Skeletal muscle cell (primary cell): ENCODE measurements at places on chromosomes 2 and 18.

DNA sequence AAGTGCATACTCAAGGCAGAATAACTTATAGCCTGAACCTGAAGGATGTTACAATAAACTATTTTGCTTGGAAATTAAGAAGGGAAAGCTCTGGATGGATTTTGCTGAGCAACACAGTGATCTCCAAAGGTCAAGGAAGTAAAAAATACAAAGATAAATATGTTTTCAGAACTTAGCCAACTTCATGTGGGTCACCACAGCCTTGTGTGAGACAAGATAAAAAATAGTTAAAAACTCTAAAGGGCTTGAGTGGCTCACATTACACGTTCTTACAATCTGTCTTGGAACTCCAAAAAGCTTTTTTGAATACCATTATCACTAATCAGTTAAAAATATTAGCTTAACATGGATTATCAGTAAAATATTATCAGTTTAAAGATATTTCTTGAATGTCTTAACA lies 28.9 kb upstream of the MTX2 start:
- DNase-seq = no peak

- no peak for DNase-seq
These were observed 95.1 kb downstream of the MRO start for GRCh38 chr18:50724751-50725151.

DNA sequence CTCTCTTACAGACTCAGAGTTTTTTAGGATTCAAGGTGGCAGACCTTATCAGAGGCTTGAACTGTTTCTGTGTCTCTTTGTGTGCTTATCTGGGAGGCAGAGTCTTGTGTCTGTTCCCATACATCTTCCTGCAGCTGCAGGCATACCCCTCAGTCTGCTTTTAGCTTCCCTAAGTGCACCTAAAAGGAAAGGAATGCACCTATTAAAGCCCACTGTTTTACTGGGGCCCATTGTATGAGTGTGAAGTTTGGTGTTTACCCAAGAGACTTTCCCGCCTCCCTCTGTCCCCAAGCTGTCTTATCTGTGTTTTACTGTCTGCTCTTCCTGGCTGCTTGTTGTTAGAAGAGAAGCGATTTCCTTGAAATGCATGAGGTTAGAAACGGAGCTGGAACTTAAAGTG lies 1757.3 kb upstream of the PIK3C3 start:
- no peak for DNase-seq

GRCh38 chr18:13003466-13003896 lies 12.3 kb downstream of the CEP192 start:
- DNase-seq = peak; percentile 23

GRCh38 chr2:140362361-140362760 lies 1582.2 kb upstream of the NXPH2 start:
- DNase-seq = no peak

GRCh38 chr2:207317378-207317984 lies 151.7 kb upstream of the KLF7 start:
- DNase-seq = peak; percentile 69

DNA sequence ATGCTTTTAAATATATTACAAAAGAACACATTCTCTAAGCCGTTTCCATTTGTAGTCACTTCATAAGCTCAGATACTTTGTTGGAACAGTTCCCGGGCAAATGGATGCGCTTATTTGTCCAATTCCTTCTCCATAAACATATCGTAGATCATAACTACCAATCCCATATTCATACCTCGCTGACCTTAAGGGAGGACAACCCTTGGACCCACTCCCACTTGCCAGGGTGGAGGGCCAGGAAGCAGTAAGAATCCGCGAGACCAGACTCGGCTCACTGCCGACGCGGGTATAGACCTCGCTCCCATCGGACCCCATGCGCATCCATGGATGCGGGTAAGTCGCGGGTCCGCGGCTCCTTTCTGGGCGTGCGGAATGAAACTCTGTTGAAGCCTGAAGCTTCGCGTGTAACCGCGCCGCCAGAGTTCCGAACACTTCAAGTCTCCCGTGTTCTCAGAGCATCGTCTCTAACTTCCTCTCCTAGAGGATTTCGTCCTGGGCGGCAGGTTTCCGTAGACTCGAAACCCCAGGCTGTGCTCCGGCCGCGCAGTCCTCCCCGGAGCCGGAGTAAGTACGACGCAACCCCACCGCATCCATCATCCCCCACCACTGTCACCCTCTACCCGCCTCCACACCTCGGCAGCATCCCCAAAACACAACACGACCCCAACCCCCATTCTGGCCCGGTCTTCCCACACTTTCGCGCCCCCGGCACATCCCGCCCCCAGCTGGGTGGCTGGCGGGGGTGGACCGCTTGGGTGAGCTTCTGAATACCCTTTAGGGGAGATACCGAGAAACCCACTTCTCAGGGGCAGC lies 1.1 kb downstream of the DSC3 start:
- DNase-seq = no peak

GRCh38 chr2:3208591-3208990 lies 169.0 kb downstream of the EIPR1 start:
- DNase-seq = no peak

DNA sequence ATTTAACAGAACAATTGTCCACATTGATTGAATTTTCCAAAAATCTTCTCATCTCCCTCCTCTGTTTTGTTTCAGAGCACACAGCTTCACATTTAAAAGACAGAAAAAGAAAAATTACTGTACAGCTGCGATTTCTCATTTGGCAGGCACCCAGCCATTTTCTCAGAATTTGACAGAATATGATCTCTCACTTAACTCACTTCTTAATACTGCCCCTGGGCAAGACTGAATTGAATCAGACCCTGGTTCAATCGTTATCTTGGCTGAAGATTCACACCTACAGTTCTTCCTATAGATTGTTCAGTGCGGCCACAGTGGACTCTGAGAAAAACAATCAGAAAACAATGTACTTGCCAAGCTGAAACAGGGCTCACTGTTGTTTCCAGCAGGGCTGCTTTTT lies 90.2 kb upstream of the LHCGR start:
- DNase-seq = no peak

GRCh38 chr2:216770717-216771116 lies 75.4 kb upstream of the IGFBP5 start:
- no peak for DNase-seq

- no peak for DNase-seq
These were observed 13.5 kb upstream of the XDH start for GRCh38 chr2:31428001-31428418.

DNA sequence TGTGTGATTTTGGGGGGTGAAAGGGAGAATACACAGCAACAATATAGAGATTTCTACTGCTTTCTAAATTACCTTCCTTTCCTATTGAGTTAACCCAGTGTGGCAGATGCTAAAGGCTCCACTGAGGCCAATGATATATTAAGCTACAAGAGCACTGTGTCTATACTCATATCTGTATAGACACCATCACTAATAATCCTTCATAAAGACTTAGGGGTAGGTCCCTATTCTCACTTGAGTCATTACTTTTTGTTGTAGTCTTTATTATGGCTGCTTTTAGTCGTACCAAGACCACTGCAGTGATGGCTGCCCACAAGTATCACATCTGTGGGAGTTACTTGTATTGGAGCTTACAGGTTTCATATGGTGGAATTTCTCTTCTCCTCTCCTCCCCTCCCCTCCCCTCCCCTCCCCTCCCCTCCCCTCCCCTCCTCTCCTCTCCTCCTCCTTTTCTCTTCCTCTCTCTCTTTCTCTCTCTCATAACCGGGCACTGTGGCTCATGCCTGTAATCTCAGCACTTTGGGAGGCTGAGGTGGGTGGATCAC lies 637.6 kb downstream of the ADCYAP1 start:
- no peak for DNase-seq

GRCh38 chr18:70468861-70469547 lies 180.2 kb downstream of the SOCS6 start:
- no peak for DNase-seq

DNA sequence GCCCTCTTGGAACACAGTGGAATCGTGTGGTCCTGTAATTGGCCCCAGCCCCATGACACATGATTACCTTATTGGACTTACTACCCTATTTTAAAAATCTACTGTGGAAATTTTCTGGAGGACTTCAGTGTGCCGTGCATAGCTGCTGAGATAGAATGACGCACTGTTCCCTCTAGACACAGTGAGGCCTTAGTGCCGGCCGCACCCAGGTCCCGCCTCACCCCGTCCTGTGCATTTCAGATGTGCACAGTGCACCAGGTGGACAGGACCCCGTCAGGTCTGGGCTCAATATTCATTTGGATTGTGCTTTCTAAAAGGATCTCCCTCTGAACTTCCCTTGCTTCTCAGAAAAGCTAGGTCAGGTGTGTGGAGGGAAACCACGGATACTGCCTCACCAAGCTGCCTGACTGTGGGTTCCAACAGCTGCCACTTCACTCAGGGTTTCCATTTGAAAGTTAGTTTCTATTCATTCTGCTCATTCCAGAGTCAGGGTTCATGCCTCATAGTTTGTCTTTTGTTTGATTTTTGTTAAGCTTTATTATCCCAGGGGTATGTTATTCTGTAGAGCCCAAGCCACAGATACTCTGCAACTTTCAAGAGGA lies 155.8 kb downstream of the PTGR3 start:
- DNase-seq = no peak

DNA sequence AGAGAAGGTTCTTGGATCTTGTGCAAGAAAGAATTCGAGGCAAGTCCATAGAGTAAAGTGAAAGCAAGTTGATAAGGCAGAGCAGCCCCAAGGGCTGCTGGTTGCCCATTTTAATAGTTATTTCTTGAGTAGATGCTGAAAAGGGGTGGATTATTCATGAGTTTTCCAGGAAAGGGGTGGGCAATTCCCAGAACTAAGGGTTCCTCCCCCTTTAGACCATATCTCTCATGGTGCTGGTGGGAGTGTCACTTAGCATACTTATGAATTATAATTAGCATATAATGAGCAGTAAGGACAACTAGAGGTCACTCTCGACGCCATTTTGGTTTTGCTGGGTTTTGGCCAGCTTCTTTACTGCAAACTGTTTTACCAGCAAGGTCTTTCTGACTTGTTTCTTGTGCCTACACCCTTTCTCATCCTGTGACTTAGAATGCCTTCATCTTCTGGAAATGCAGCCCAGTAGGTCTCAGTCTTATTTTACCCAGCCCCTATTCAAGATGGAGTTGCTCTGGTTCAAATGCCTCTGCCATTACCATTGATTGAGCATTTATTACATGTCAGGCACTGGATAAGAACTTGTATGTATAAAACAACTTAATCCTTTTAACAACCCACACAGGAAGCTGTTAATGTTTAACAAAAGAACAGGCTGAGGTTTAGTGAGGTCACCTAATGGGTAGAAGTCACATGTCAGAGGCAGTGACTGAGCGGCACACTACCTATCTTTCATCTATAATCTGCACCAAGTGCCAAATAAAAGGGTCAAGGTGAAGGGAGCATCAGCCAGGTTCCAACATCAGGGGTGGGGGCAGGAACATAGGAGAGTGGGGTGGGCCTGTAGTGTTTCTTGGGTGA lies 250.9 kb downstream of the ICOS start:
- no peak for DNase-seq

DNA sequence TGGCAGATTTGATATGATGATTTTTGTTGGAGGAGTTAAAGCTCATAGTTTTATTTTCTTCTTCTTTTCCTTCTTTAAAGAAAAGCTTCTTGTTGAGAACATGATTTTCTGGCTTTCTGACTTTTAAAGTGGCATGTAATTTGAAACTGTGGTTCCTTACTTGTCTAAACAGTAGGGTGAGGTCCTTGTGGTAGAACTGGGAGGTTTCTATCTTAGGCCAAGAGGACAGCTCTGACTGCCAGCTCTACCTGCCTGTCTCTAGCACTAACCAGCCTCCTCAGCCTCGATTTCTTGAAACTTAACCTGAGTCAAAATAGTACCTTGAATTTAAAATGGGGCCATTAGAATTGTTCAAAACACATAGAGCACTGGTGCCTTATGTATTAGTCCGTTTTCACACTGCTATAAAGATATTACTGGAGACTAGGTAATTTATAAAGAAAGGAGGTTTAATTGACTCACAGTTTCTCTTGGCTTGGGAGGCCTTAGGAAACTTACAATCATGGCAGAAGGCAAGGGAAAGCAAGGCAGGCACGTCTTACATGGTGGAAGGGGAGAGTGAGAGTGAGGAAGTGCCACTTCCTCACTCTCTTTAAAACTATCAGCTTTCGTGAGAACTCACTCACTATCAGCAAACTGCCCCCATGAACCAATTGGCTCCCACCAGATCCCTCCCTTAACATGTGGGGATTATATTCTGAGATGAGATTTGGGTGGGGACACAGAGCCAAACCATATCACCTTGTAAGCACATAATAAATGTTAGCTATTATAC lies 119.0 kb downstream of the CERS6 start:
- DNase-seq = no peak

- no peak for DNase-seq
These were observed 39.4 kb upstream of the ATL2 start for GRCh38 chr2:38416296-38417036.

DNA sequence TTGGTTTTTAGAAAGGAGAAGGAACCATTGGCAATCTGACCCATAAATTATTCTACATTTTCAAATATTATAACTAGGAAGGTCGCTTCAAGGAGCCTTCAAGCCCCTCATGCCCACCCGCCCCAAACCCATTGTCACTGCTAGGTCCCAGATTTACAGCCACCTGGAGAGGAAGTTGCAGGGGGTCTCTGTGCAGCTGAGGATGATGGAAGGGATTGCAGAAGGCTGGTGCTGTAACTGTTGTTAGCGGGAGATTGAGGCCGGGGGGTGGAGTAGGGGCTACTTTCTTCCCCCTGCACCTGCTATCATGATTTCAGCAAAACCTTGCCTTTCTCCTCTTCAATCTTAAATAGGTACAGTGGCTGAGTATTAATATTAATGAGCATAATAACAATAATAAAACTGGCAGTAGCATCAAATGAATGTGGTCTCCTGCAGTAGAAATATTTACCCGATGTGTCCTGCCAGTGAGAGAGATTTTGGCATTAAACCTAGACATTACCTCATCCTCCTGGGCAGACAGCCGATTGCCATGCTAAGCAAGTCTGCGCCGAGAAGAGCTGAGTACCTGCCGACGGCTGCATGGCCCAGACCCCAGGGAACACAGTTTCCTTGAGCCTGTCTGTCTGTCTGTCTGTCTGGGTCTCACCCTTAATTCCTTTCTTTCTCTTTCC lies 225.4 kb downstream of the FAM210A start:
- peak; percentile 4 for DNase-seq

DNA sequence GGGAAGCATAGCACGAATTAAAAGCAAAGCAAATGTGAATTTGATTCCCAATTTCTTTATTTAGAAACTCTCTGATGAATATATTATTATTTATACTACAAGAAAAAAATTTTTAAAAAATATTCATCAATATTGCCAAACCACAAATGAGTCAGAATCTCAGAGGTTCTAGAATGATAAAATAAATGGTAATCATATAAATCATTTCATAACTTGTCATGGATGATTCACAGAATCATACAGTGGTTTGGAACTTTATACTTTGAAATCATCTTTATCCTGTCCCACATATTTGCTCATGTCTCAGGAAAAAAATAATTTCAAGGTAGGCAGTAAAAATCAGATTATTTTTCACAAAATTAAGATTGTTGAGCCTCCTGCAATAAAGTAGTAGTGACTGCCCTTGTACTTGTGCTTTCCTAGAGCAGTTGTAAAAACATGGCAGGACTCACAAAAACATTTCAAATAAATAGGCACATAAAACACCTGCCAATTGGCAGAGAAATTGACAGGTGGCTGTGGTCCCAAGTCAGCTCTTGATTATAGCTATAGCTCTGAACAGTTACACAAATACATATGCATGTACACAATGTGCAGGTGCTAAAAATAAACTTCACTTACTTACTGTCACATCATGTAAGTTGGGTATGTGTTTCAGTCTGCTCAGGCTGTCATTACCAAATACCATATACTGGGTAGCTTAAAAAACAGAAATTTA lies 273.9 kb upstream of the SESTD1 start:
- DNase-seq = no peak
